ENCODE measurements at places on chromosomes 13 and 19.

- peaks cover 2% of the 10 kb centered on the region for H3K36me3 ChIP-seq
- H3K4me3 ChIP-seq: no peak overlapping the region
- no peaks in the 10 kb centered on the region for H3K4me1 ChIP-seq
- no peak for DNase-seq
- H3K27me3 ChIP-seq: peaks cover 87% of the 10 kb centered on the region
These were observed 11.4 kb upstream of the IGFL1 start for GRCh38 chr19:46218160-46218559.

DNA sequence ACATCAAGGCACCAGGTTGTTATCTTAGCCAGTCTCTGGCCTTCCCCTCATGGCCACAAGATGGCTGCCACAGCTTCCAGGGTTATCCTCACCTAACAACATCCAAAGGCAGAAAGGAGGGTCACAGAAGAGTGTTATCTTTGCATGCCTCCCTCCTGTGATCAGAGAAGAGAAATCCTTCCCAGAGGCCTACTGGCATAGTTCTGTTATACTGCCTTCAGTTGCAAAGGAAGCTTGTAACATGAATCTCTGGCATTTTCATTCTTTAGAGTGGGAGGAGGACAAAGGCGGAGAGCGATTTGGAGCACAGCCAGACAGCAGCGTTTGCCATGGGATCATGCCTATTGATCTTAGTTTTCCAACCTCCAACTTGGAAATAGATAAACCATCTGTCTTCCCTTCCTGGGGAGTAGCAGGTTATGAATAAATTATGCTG is 135.7 kb downstream of the DNAJC15 start:
- H3K27me3 ChIP-seq: no peaks in the 10 kb centered on the region
- DNase-seq: no peak
- H3K27ac ChIP-seq: no peak overlapping the region
- H3K36me3 ChIP-seq: no peaks in the 10 kb centered on the region
- no peaks in the 10 kb centered on the region for H3K4me1 ChIP-seq

GRCh38 chr19:55153652-55154264 is 3.8 kb downstream of the TNNI3 start:
- H3K27me3 ChIP-seq: peaks cover 44% of the 10 kb centered on the region
- H3K36me3 ChIP-seq: peaks cover 3% of the 10 kb centered on the region
- peak overlapping the region; percentile 65 for H3K27ac ChIP-seq
- H3K4me3 ChIP-seq: no peak overlapping the region
- DNase-seq: no peak
- peaks cover 28% of the 10 kb centered on the region for H3K4me1 ChIP-seq

DNA sequence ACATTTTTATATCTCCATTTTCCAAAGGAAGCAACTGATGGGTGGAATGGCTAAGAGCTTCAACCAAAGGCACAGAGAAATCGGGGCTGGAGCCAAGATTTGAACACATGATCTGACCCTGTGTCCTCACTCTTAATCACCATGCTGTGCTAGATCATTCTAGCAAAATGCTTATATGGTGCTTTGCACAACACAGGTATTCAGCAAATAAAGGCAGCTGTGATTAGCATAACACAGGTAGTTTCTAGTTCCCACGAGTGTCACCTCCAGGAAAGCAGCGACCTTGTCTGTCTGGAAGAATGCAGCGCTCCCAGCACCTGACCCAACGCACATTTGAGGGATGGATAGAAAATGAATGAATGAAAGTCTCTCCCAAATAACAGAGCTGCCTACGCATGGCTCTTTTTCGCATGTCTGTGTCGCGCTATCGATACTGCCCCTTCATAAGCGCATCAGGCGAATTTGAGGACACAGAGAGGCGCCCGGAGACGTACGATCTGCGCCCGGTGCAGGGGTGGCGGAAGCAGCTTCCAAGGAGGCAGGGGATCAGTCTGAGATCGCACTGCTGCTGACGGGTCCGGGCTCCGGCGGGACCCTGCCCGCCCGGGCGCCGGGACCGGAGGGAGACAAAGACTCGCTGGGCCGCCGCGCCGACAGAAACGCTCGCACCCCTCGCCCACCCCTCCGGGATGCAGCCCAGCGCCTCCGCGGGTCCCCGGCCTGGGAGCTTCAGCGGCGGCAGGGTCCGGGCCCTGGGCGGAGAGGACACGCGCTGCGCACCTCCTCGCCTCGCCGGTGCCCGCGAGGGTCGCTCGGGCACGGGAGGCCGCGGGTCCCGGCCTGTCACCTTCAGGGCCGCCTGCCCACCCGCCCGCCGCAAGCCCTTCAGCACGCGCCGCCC is 609 bp downstream of the EPS15L1 start:
- peaks cover 46% of the 10 kb centered on the region for H3K4me1 ChIP-seq
- peak overlapping the region; percentile 5 for H3K27ac ChIP-seq
- peak overlapping the region; percentile 79 for H3K4me3 ChIP-seq
- H3K27me3 ChIP-seq: no peaks in the 10 kb centered on the region

GRCh38 chr13:81874253-81874652 is 1533.3 kb upstream of the SPRY2 start:
- H3K4me3 ChIP-seq: no peak overlapping the region
- no peaks in the 10 kb centered on the region for H3K4me1 ChIP-seq
- no peaks in the 10 kb centered on the region for H3K27me3 ChIP-seq
- H3K27ac ChIP-seq: no peak overlapping the region
- H3K36me3 ChIP-seq: no peaks in the 10 kb centered on the region

Data from central memory CD8-positive, alpha-beta T cell (primary cell).